ENCODE measurements at places on chromosomes 3 and 15.

DNA sequence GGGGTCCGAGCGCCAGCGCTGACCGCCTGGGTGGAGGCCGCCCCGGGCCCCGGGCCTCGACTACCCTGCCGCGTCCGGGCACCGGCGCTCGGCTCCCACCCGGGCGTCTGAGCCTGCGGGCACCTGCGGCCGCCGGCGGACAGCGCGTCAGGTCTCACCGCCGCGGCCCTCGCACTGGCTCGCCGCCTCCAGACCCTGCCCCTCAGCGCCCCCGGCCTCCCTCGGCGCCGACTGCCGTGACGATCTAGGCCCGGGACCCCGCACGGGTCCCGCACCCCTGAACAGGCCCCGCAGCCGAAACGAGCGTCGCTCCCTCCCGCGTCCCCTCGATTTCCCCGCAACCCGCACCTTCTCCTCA lies 297 bp downstream of the PRC1 start:
- peak; percentile 43 for DNase-seq

DNA sequence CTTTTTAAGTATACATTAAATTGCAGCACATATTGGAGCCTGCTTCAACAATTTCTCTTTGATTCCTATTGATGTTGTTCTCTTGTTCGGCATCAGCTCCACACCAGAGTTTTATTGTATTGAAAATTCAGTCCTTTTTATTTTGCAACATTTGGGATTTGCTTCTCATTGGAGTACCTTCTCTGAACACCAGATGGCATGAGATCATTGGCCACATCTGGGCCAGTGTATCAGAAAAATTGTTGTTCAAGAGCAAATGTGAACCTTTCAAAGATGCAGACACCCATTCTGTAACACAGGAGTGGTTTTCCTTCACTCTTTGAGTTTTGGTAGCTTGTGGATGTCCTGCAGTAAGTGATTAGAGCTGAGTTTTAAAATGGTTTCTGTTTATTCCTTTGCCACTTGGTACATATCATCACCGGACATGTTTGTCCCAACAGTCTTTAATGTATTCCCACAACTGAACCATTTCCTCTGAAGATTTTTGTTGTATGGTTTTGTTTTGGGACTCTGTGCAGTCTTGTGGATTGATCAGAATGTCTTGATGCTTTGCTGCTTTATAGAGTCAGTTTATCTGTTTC lies 96.1 kb downstream of the MCTP2 start:
- DNase-seq: no peak

- DNase-seq: no peak
Measured at GRCh38 chr15:71659730-71660067, 150.7 kb upstream of the NR2E3 start.

DNA sequence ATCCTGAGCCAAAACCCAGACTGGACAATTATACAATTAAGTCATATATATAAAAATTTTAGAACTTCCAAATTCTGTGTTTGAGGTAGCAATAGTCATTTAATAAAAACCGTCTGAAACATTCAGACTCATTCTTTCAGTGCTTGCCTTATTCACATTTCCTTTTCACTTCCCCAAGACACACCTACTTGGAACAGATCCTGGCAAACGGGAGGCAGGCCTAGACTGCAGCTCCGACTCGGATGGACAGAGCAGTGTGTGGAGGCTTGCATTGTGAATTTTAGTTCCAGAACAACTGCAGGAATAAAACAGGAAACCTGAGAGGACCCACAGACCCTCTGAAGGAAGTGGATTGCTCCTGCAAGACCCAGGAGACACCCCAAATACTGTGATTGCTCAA lies 341.4 kb downstream of the CNTN3 start:
- no peak for DNase-seq

- DNase-seq: no peak
Measured at GRCh38 chr3:39524107-39524506, 56.6 kb downstream of the MOBP start.

- DNase-seq: no peak
Measured at GRCh38 chr3:192883512-192883911, 34.1 kb downstream of the MB21D2 start.

DNA sequence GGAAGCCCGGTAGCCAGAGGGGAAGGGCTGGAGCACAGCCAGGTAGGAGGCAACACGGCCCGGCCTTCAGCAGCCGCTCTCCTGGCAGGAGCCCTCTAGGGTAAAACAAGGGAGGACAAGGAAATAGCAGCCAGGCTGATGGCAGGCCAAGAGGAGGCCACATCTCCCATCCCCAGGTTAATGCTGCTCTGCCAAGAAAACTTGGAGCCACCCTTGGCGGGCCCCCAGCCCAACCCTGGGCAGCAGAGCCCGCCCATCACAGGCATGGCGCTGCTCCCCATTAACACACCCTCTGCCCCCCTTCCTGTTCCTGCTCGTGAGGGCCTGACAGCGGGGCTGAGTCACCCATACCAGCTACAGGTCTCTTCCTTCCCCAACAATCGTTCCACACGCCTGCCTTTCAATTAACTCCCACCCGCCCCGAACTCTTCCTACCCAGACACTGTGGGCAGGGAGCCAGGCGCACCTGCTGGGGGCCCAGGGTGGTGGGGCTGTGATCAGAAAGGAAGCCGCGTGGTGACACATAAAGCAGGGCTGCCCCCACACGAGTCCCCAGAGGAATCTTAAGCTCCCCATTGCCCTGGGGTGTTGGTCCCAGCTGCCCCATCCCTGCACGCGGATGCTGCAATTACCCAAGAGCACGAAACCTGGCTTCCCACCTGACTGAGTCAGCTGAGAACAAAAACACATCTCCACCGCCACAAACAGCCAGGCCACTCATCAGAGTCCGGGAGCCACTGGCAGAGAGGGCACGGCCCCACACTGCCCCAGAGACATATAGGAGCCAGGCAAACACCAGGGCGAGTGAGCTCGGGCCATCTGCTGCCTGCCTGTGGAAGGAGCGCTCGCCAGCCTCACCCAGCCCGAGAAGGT lies at the start of gene C15orf62:
TSS of gene C15orf62 (plus strand) at position 707 of the 873 bp plus-strand sequence. CDS start 516 bp downstream, outside the sequence.
- DNase-seq: peak; percentile 64

DNA sequence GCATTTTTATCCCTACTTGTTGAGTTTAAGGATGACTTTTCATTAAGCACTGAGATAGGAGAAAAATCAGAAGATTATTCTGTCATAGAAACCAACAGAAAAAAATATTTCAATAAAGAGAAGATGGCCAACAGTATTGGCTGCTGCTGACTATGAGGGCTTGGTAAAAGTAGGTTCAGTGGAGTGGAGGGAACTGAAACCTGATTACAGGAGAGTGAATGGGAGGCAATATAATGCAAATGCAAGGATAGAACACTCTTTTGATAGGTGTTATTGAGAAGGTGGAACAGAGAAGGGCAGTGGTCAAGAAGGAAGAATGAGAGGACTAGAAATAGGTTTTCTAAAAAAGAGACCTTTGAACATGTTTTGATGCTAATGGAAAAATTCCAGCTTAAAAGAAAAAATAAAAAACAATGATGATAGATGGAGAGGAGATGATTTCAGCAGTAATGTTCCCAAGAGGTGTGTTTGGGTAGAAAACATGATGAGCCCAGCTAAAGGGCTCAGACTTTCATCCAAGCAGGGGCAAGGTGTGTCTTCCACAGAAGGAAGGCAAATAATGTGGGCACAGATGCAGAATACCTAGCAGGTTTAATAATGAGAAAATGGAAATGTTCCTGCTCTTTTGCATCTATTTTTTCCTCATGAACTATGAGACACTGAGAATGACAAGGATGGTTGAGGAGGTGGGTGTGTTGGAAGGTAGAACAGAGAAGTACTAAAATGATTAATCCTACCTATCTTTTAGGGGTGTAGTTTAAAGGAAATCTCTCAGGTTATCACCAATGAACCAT lies 397.9 kb upstream of the GOLIM4 start:
- no peak for DNase-seq

- DNase-seq: no peak
Measured at GRCh38 chr3:53616971-53617892, 122.8 kb downstream of the CACNA1D start.

- no peak for DNase-seq
Measured at GRCh38 chr3:106518516-106518915, 649.7 kb upstream of the CBLB start.

- no peak for DNase-seq
Measured at GRCh38 chr15:51046799-51047449, 47.8 kb downstream of the TNFAIP8L3 start.

DNA sequence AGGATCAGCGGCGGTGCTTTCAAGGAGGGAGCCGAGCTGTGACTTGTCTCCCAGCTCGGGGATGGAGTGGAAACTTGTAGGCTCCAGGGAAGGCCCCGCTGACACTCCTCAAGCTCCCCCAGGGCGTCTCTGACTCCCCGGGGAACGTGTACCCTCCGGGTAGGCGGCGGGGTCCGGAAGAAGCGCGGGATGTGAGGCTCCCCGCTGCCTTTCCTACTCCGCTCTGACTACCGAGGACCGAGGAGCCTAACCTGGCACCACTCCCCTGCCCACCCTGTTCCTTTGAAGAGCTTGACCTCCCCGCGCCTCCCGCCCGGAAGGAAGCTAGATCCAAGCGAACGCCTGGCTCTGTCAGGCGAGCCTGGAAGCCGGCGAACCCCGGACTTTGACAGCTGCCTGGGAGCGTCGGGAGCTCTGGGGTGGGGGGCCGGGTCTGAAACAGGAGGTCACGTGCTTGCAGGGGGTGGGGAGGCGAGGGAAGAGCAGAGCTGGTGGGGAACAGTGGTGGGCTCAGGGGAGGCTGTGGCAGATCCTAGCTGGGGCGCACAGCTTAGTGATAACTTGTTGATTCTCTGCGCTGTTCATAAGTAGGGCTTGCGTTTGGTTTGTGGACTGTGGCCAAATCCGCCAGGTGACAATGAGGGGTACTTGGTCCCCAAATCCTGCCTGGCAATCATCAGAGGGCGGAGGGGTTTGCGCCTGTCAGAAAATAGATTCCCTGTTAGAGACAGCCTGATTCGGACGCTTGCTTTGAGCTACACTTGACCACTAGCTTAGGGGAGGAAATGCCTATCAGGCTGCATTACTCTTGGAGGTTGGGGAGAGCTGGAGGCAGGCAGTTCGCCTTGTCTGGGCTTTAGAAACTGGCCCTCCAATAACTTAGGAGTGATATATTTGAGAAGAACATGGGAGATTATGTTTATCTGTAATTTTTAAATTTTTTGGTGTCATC lies 1.2 kb downstream of the CLSTN2 start:
- no peak for DNase-seq

DNA sequence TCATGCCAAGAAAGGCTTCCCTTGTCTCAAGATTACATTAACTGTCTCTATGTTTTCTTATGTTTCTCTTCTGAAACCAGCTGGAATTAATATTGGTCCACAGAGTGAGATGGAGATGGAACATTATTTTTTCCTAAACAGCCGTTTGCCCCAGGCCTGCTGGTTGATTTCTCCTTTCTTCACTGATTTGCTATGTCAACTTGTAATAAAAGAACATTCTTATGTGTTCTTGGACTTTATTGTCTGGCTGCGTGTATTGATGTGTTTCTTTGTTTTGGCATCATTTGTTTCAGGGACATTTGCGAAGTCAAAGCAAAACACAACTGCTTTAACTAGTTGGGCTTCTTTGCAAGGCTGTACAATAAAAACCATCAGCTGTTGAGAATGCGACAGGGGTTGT lies 168.5 kb downstream of the FAM43A start:
- no peak for DNase-seq

DNA sequence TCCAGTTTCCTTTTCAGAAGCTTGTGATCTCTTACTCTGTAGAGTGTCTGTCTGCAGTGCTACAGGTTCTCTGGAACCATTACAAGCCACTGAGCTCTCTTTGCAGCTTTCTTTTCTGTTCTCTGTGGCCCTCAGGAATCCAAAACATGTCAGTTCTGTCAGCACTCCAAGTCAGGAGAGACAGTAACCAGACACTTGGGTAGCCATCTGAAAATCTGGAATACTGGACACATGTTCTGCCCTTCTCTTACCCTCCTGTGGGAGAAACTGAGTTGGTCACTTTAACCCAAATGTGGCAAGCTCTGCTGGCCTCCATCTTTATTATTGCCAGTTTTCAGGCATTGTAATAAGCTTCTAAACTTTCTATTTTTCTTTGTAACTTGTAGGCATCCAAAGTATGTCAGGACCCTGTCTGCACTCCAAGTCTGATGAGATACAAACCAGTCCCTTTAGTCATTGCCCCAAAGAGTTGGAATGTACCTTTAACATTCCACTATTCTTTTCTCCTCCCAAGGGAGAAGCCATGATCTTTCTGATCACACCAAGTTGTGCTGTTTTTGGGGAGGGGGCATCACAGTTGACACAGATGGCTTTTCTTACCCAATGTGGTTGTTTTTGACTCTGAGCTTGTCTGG lies 183.7 kb downstream of the DPH6 start:
- no peak for DNase-seq

GRCh38 chr3:84442533-84442932 lies 516.3 kb upstream of the CADM2 start:
- no peak for DNase-seq

- no peak for DNase-seq
Measured at GRCh38 chr15:41333026-41333562, 413 bp downstream of the NUSAP1 start.

DNA sequence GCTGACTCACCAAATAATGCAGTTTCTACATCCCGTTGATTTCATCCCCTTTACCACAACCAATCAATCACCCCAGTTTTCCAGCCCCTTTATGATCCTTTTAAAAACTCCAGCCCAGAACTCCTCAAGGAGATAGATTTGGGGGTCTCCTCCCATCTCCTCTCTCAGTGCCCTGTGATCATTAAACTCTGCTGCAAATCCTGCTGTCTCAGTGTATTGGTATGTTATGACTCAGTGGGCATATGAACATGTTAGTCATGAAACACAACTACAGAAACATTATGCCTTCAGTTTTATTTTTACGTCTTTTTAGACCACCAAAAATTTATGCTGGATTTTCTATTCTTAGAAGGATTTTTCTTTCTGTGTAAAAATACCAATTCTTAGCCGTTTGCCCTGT lies 213.7 kb downstream of the DIPK2A start:
- no peak for DNase-seq

GRCh38 chr15:92877000-92877399 lies 23.1 kb upstream of the CHD2 start:
- no peak for DNase-seq

DNA sequence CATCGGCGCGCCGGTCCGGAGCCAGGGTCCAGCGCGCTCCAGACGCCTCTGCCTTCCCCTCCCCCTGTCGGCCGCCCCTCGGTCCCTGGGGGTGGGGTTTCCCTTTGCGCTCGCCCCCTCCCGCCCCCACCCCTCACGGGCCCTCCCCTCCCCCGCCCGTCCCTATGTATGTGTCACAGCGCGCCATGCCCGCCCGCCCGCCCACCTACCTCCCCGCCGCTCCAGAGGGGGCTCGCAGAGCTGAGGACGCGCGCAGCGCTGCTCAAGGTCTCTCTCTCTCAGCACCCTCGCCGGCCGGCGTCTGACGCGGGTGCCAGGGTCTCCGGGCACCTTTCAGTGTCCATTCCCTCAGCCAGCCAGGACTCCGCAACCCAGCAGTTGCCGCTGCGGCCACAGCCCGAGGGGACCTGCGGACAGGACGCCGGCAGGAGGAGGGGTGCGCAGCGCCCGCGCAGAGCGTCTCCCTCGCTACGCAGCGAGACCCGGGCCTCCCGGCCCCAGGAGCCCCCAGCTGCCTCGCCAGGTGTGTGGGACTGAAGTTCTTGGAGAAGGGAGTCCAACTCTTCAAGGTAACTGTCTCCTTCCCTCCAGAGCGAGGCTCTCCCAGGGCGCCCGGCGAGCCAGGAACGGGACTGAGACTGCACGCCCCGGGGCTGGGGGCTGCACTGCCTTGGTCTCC lies at the start of gene ACAN:
TSS of gene ACAN (plus strand) at position 196 of the 679 bp plus-strand sequence. CDS start 32,771 bp downstream, outside the sequence.
- no peak for DNase-seq

Data from activated CD8-positive, alpha-beta memory T cell treated with anti-CD3 and anti-CD28 coated beads, Interleukin-2, amount 10 ng/mL, durations not matched to agents 7 days and 5 days (primary cell).